ENCODE measurements at places on chromosomes 3 and 15.

GRCh38 chr3:43905157-43905556 lies 214.4 kb downstream of the ABHD5 start:
- DNase-seq, result no peak

DNA sequence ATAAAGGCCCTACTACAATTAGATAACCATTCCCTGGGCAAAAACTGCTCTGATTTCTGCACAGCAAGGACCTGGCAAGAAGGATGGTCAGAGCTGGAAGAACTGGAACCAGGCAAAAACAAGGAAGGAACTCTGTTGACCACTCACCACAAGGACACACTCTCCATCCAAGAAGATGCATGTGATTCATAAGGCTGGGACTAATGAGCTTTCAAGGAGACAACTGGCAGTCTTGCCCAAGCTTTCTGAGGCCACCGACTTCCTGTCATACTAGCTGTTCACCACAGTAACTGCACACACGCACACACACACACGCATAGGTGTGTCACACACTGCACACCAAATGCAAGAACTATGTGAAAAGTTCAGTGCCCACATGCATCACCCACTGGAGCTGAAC lies 256.6 kb downstream of the OCA2 start:
- no peak for DNase-seq

DNA sequence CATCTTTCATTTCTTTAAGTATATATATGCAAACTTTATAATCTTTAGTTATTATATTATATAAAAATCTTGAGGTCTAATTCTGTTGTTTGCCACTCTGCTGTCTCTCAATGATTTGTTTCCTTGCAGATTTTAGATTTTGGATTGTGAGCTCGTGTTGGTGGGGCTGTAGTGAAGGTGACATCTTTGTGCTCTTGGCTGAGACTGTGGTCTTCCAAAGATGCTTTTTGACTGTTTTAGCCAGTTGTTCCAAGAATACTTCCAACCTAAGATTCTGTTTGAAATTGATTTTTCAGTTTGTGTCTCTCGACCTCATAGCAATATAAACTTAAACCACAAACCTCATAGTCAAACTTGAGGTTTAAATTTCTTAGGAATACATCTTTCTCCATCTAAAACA lies 326.5 kb downstream of the SLC9A9 start:
- DNase-seq, result no peak

- no peak for DNase-seq
Measured at GRCh38 chr3:165259541-165260193, 63.5 kb upstream of the SLITRK3 start.

DNA sequence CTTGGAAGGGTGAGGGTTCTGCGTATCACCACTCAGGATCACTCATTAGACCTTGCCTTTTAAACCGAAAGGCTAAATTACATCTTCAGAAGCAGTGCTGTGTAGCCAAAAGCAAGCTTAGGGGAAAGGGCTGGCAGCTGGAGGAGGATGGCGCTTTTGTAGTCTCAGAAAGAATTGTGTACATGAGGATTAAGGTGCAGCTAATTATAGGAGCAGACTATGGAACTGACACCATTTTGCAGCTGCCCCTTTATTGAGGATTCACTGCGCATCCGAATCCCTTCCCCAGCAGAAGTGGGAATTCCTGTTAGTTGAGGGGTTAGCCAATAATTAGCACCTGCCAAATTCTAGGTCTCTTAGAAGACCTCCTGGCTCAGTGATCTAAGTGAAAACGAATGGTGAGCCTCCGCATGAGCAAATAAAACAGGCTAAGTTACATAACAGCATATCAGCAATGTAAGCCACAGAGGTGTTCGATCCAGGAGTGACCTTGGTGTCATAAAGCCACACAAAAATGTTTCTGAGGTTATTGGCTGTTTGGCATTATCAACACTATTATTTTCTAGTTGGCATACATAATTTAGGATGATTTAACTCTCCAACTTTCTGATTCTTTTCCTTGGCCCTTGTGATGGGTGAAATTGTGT lies 42.6 kb upstream of the SEMA6D start:
- DNase-seq, result no peak

DNA sequence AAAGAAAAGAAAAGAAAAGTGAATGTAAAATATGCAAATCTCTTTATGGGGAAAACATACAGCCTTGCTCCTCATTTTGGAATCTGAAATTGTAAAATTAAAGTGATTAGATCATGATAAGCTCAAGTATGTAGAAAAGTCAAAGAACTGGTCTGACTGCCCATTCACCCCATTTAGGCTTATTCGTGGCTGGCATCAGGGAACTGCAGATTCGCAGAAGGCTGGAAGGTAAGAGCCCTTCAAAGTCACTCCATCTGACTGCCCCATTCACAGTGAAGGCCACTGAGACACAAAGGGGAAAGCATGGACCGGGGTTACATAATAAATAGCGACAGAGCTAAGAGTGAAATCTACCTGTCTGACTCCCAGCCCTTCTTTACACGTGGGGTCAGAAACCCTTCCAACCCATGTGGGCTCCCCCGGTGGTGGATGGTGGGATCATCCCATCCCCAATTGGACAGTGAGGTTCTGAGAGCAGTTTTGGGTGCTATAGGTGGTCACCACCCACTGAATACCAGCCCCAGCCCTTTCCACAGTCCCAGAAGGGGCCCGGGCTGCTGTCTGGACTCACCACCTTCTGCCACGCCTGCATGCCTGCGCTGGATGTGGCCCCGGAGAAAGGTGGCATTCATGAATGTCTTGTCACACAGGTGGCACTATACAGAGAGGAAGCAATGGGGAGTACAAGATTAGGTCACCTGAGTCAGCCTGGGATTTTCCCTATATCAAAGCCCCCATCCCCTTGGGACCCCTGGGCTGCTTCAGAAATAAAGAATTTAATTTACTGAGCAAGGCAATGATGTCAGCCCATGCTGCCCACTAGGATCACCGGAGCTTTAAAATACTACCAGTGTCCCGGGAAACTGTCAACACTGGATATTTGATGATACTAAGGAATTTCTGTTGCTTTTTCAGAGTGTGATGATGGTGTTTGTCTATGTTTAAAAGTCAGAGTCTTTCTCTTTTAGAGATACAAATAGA lies 17.9 kb downstream of the DZIP1L start:
- no peak for DNase-seq

- no peak for DNase-seq
Measured at GRCh38 chr3:44848634-44849033, 13.1 kb upstream of the TMEM42 start.

DNA sequence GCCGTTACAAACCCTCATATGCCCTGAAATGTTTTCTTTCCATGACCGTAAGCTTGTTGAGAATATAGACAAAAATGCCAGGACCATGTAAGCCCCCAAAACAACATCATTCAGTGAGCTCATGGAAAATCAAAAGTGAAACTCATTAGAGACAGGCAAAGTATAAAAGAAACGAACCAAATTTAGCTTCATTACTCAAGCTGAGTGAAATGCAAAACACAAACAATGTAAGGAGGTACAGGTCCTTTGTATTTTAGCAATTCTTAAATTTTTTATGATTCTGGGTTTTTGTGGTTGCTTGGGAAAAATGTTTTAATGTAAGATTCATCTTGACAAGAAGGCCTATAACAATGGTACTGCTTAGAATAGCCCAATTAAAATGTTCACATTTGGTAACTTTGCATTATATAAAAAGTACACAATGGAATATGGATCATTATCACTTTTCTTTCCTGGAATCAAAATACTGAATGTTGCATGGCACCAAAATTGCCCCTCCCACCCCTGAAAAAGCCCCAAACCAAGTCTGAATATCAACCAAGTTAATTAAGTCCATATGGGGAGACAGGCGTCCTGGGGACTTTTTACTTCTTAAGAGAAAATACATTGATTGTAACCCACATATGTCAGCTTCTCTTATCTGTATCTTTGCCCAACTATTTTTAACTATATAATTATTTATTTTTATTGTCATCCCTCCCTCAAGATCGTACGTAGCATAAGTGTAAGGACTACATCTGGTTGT lies 247.7 kb upstream of the CDIN1 start:
- no peak for DNase-seq

DNA sequence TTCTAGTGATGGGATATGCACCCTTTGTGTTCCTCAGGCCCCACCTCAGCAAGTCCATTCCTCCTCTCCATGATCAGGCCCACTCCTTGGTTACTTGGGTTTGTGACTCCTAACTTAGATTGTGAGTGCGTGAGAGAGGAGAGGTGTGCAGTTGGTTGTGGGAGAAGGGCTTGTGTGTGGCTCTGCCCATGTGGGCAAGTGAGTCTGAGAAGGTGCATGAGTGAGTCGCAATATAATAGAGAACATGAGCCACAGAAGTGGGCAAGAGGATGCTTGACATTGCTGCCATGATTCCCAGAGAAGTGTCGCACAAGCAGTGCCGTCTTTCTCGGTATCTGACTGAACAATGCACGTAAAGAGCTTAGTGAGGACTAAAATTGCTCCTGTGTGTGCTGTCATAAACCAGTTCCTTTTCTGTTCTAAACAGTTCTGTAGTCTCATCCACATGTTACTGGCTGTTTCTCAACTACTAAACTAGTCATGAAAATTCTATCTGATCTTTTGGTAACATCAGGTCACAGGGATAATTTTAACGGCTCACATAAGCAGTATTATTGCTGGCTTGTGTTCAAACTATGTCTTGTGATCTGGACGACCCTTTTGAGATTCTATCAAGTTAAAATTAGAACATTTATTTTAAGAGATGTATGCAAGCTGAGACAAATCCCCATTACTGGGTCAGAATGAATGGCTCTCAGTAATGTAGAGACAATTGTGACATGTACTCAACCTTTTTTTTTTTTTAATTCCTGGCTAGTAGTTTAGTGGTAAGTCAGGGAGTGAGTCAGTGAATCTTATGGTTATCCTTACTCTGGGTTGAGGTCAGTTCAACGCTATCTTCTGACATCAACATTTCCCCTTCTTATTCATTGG lies 25.6 kb downstream of the GYG1 start:
- no peak for DNase-seq
